ENCODE measurements at places on chromosomes 7 and 10. TPM values are rescaled to one million over a fixed set of nuclear protein-coding genes. Genes with fewer than 3 reads are reported as not detected.

The GATA3 gene
- 1.4 TPM for polyA plus RNA-seq

- no peak overlapping the region for H3K4me3 ChIP-seq
- no peaks in the 10 kb centered on the region for H3K27me3 ChIP-seq
- DNase-seq, result peak; percentile 79
- H3K4me1 ChIP-seq, result no peaks in the 10 kb centered on the region
- H3K27ac ChIP-seq, result no peak overlapping the region
Observed at GRCh38 chr10:78913219-78914059, 155.3 kb upstream of the ZMIZ1 start.

GRCh38 chr10:63265683-63266235, 132.6 kb downstream of the NRBF2 start:
- DNase-seq, result no peak
- no peaks in the 10 kb centered on the region for H3K27me3 ChIP-seq
- H3K4me3 ChIP-seq, result no peak overlapping the region
- peaks cover 1% of the 10 kb centered on the region for H3K4me1 ChIP-seq
- no peaks in the 10 kb centered on the region for H3K36me3 ChIP-seq

GRCh38 chr7:87082675-87083074, 23.2 kb upstream of the ELAPOR2 start:
- H3K27ac ChIP-seq, result no peak overlapping the region
- no peaks in the 10 kb centered on the region for H3K4me1 ChIP-seq
- no peaks in the 10 kb centered on the region for H3K36me3 ChIP-seq
- DNase-seq, result no peak

The PSD gene
- 0.33 TPM for polyA plus RNA-seq

- no peaks in the 10 kb centered on the region for H3K4me1 ChIP-seq
- H3K36me3 ChIP-seq, result no peaks in the 10 kb centered on the region
- H3K4me3 ChIP-seq, result no peak overlapping the region
Observed at GRCh38 chr10:72976886-72977285, 22.3 kb upstream of the PLA2G12B start.

DNA sequence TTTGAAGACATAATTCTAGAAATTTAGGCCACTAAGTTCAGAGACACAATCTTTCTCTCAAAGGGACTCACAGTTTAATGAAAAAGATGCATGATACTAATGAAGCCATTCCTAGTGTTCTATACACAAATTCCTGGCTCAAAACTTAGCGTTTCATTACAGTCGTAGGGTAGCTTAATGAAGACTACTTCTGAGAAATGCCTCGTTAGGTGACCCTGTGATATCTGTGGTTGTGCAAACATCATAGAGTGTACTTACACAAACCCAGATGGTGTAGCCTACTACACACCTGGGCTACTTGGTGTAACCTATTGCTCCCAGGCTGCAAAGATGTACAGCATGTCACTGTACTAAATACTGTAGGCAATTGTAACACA, 488 bp upstream of the CHCHD3 start:
- no peak overlapping the region for H3K27ac ChIP-seq
- H3K27me3 ChIP-seq, result no peaks in the 10 kb centered on the region
- DNase-seq, result no peak
- no peaks in the 10 kb centered on the region for H3K36me3 ChIP-seq
- no peaks in the 10 kb centered on the region for H3K4me1 ChIP-seq

GRCh38 chr10:131841661-131842139, 59.1 kb upstream of the PPP2R2D start:
- no peaks in the 10 kb centered on the region for H3K4me1 ChIP-seq
- no peak overlapping the region for H3K4me3 ChIP-seq
- H3K36me3 ChIP-seq, result no peaks in the 10 kb centered on the region
- no peaks in the 10 kb centered on the region for H3K27me3 ChIP-seq
- H3K27ac ChIP-seq, result no peak overlapping the region

- H3K4me3 ChIP-seq, result no peak overlapping the region
- no peaks in the 10 kb centered on the region for H3K27me3 ChIP-seq
- no peak overlapping the region for H3K27ac ChIP-seq
- H3K4me1 ChIP-seq, result no peaks in the 10 kb centered on the region
Observed at GRCh38 chr7:110808361-110808760, 282.6 kb upstream of the LRRN3 start.

Data from aorta (tissue), 5 donors.